ENCODE measurements at places on chromosomes 3 and 15.

GRCh38 chr3:178456621-178457285 lies 79.5 kb upstream of the KCNMB2 start:
- DNase-seq = no peak

DNA sequence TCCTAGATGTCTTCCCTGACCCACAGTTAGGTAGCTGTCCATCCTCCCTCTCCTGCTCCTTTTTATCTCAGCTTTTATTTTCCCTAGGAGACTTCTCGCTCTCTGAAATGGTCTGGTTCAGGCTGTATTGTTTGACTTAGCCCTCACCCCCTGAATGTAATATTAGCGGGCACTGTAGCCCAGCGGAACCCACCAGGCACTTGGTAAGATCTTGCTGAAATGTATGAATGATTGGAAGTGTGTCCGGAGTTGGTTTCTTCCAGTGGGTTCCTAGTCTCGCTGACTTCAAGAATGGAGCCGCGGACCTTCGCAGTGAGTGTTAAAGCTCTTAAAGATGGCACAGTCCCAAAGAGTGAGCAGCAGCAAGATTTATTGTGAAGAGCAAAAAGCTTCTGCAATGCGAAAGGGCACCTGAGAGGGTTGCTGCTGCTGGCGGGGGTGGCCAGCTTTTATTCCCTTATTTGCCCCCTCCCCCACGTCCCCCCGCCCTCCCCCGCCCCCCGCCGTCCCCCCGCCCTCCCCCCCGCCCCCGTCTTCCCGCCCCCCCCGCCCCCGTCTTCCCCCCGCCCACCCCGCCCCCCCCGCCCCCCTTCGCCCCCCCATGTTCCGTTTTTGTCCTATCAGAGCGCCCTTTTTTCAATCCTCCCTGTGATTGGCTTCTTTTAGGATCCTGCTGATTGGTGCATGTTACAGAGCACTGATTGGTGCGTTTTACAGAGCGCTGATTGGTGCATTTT lies 694 bp upstream of the EEFSEC start:
- DNase-seq = no peak

DNA sequence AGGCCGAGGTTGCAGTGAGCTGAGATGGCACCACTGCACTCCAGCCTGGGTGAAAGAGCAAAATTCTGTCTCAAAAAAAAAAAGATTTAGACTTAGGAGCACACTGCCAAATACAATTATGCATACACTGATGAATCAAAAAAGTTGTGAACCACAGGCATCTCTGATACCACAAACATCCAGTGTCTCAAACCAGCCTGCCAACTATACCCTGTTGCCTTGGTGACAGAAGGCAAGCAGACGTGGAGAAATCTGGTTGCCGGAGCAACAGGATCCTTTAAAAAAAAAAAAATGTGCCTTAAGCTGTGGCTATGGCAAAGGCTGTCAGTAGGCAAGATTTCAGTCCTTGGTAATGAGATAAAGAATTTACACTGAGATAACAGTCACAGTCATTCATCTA lies 202.3 kb downstream of the NEK10 start:
- no peak for DNase-seq

GRCh38 chr15:60382773-60383674 lies 14.8 kb downstream of the ANXA2 start:
- DNase-seq = no peak

GRCh38 chr3:170356596-170357175 lies 829 bp upstream of the SKIL start:
- DNase-seq = peak; percentile 89

GRCh38 chr3:133629146-133629545 lies 32.6 kb downstream of the TOPBP1 start:
- DNase-seq = no peak

DNA sequence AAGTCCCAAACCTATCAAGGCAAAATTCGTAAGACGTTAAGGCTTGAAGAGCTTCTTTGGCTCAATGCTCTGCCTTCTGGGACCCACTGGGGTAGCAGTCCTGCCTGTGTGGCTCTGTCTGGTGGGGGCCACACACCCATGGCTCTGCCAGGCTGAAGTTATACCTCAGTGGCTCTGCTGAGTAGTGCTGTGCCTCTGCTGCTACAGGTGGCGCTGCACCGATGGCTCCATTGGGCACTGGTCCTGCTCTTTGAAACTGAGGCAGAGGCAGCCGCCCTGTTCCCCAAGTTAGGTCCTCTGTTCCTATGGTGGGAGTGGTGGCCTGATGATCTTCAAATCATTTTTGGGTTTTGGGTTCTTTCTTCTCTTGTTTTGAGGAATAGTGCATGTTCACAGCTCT lies 68.0 kb upstream of the AP4E1 start:
- no peak for DNase-seq

- no peak for DNase-seq
These were observed 65.3 kb downstream of the ADAM10 start for GRCh38 chr15:58684036-58684710.

GRCh38 chr3:278300-279064 lies 81.9 kb downstream of the CHL1 start:
- DNase-seq = no peak

- no peak for DNase-seq
These were observed 6.6 kb downstream of the DPH3 start for GRCh38 chr3:16258177-16258576.

- DNase-seq = no peak
These were observed 48.7 kb upstream of the HES1 start for GRCh38 chr3:194087280-194087679.

- peak; percentile 64 for DNase-seq
These were observed 9.6 kb upstream of the MUSTN1 start for GRCh38 chr3:52844290-52844975.

- no peak for DNase-seq
These were observed 45.3 kb downstream of the OSTN start for GRCh38 chr3:191244242-191244867.

DNA sequence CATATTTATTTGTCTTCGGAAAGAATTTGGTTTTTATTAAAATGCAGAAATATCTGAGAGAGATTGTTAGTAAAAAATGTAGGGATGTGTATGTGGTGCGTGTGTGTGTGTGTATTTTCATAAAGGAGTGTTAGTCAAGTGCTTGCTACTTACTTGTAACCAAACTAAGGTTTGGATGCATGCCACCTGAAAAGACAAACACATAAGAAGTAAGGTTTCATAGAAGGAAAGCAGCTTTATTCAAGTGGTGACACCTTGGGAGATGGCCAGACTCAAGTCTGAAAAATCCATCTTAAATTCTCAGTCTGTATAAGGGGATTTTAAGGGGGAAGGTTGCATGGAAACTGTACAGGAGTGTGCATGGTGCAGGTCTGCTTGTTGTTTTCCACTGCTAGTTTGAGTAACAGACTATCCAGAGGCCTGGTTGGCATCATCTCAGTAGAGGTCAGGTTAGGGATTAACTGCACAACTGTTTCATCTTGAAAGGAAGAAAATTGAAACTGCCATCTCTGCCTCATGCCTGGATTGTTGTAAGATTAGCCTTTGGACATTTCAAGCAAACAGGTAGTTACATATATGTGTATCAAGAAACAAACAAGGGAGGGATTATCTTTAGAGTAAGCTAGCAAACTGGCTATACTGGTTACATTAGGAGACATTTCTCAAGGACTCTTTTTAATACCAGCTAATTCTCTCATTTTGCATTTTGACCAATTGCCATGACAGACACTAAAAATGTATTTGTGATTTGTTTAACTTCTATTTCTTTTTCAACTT lies 196.7 kb downstream of the EPHA6 start:
- DNase-seq = no peak

GRCh38 chr3:30576946-30577345 lies 29.5 kb upstream of the TGFBR2 start:
- peak; percentile 22 for DNase-seq

DNA sequence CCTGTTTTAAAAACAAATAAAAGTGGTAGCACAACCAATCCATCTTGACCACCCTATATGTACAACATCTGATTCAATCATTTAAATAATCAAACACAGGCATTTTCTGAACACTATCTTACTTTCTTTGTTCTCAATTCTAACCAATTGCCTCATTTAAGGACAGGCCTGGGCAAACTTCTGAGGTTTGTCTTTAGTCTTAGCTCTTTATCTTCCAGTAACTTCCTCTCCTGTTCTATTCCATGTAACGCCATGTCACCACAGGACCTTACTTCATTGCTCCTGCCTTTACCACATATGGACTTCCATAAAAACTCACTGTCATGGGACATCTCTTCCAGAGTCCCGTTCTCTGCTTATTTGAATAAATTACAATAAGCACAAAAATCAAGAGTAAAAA lies 14.9 kb downstream of the HDGFL3 start:
- DNase-seq = peak; percentile 2

Measured in suppressor macrophage (primary cell).